Uterus (tissue), 4 donors: ENCODE measurements at places on chromosomes 1 and 21.

GRCh38 chr21:38287476-38287875, 30.7 kb downstream of the KCNJ15 start:
- DNase-seq: no peak

DNA sequence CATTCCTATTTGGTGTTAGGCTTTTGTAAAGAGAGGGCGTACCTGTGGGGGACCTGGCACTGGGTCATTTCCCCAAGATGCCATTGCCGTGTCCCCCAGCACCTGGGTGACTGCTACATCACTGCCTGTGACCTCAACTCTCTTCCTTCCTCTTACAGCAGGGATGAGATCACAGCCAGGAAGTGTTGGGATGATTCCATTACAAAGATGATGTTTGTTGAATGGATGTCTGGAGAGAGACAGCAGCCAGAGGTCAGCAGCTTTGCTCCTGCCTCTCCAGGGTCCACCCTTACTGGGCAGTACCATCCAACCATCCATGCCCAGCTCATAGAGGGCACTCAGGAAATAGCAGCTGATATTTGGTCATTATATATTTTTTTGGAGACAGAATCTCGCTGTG, 35.1 kb downstream of the TMEM51 start:
- no peak for DNase-seq

DNA sequence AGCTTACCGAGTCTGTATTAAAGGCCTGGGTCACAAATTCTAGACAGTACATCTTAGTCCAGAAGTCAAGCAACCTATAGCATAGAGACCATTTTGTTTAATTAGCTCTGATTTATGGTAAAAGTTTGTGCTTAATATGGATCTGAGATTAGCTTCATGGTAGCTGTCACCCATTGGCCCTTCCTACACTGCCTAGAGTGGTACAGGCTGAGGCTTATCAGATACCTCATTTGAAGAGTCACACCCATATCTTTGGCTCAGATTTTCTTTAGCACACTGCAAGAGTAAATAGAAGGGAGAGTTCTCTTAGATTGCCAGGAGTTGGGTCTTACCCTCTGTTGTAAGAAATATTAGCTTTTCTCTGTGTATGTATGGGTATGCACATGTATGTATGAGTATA, 3.6 kb downstream of the AK4 start:
- no peak for DNase-seq

DNA sequence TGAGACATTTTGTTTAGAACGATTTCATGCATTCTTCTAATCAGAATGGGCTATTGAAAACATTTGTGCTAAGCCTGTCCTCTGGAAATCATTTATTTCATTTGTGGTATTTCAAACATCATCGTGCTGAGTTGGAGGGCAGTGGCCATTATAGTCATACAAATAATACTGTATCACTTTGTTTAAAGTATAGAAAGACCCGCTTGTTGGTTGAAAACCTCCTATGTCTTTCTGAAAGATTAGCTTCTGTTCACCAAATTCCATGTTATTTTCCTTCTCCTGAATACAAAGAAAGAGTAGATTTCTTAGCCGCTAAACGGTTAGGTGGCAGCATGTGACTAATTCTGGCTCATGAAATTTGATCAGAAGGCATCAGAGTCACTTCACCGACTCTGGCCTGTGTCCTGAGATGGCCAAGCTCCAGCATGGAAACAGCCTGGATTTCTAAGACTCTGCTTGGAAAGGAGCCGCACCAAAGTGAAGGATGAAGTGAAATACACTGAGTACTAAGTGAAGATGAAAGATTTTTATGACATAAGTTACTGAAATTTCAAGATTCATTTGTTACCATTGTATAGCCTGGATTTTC, 355.1 kb downstream of the USP25 start:
- DNase-seq: peak; percentile 76

DNA sequence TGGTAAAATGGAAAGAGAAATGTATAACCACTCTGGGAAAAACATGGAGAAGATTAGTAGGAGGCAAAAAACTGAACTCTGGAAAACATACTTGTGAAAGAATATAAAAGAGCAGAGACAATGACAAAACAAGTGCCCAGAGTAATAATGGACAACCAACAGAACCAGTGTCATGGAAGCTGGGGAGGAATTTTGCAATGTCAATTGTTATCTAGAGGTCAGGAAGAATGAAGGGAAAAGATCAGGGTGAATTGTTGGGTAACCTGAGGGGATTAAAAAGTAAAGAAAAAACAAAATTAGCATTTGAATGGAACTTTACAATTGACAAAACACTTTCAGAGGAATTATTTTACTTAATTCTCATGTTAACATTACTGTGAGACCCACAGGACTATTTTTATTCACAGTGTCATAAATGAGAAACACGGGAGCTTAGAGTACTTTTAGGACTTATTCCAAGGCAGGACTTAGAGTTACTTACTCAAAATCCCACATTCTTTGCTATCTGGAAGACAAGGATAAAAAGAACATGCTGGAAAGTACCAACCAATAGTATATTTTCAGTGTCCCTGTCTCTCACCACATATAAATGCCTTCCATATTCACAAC, 19.5 kb downstream of the JAM2 start:
- no peak for DNase-seq

DNA sequence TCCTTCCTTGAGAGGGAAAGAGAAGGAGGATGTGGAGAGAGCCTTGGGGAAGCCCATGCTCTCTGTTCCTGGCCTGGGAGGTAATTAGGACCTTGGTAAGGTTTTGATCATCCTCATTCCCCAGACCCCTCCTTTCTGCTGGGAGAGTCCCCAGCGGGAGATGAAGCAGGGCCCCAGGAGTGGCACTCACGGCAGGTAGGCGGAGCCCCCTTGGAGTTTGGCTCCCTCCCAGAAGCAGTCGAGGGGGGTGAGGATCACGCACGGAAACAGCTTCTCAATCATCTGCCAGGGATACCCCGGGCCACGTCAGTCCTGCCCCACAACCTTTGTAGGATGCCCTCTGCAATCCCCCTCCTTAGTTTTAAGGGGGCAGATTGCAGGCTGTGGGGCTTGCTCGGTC, 11.5 kb downstream of the PTCH2 start:
- DNase-seq: no peak

DNA sequence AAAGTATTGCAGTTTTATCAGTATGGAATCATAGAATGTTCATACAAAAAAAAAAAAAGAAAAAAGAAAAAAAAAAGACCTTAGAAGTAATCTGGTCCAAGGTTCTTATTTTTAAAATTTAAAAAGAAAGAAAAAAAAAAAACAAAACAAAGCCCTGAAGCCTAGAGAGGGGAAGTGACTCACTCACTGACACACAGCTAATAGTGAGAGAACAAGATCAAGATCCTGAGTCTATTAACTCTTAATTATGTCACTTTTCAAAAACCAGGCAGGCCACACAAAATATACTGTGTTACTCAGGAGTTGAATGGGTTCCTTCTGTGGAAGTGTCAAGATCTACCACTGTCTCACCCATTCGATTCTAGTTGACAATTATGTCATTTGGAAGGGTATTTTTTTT, 433.9 kb upstream of the DAB1 start:
- no peak for DNase-seq

DNA sequence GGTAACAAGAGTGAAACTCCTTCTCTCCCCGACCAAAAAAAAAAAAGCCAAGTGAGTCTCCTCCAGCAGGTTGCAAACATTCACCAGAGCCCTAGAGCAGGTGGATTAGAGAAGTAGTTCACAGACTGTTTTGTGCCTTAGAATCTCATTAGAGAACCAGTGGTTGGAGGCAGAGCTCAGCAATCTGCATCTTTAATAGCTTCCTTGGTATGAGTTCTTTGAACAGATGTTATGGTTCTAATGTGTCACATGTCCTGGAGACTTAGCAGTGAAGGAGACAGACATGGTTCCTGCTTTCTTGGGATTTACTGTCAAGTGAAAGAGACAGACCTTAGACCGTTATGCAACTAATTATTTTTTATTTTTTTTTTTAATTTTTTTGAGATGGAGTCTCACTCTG, 26.8 kb downstream of the SESN2 start:
- no peak for DNase-seq

DNA sequence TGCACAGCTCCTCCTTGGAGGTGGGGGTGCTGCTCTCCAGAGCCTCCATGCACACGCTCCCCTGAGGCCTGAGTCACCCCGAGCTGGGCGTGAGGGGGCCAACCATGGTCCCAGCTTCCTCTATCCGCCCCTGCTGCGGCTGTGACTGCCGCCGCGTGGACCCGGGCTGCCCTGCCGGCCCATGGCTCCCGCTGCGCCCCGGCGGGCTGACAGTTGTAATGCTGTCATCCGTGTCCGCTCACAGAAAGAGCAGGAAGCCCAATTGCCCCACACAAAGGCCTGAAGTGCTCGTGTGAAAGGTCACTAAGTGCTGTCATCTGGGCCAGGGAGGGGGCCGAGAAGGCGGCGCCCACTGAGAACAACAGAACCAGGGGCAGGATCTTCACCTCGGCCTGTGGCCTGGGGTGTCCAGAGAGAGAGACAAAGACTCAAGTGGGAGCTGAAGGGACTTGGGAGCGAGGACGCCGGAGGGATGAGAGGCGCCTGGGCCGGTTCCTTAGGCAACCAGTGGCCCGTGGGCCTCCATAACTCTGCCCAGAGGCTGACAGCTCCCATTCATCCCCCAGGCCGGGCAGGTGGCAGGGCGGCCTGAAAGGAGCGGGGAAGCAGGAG, 31.5 kb downstream of the OLIG1 start:
- DNase-seq: no peak

- DNase-seq: no peak
These were observed 29.8 kb downstream of the HYI start for GRCh38 chr1:43423672-43424550.
